ENCODE measurements at places on chromosomes 12 and 14.

- no peak for DNase-seq
Measured at GRCh38 chr14:63605041-63605532, 36.6 kb downstream of the WDR89 start.

- DNase-seq: peak; percentile 4
Measured at GRCh38 chr12:54082397-54082892, 28.8 kb downstream of the HOXC4 start.

- DNase-seq: no peak
Measured at GRCh38 chr12:497501-498160, 37.9 kb downstream of the B4GALNT3 start.

DNA sequence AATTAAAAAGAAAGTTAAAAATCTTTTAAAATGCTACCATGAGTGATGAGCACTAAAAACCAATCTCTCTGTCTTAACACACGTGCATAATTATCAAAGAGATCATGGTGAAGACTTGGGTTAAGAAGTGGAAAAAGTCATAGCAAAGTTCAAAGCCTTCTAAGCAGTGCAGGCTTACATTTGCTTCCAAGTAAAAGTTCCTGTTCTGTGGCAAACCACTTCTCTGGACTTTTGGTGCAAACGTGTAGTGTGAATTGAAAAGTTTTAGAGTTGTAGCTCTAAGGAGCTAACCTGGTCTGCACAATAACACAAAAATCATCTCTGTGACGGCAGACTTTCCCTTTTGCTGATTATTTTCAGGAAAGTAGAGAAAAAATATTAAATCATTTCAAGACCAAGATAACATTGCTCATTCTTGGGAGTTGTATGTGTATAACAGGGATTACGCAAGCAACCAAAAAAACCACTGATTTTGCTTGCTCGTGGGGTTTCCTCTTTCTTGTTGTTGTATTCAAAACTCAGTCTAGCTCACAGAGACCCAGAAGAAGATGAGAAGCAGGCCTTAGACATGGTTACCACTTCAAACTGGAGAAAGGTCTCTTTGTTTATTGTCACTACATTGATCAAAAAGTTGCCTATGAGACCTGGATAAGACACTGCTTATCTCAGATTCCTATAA, 2.3 kb upstream of the GLIPR1 start:
- peak; percentile 95 for DNase-seq

DNA sequence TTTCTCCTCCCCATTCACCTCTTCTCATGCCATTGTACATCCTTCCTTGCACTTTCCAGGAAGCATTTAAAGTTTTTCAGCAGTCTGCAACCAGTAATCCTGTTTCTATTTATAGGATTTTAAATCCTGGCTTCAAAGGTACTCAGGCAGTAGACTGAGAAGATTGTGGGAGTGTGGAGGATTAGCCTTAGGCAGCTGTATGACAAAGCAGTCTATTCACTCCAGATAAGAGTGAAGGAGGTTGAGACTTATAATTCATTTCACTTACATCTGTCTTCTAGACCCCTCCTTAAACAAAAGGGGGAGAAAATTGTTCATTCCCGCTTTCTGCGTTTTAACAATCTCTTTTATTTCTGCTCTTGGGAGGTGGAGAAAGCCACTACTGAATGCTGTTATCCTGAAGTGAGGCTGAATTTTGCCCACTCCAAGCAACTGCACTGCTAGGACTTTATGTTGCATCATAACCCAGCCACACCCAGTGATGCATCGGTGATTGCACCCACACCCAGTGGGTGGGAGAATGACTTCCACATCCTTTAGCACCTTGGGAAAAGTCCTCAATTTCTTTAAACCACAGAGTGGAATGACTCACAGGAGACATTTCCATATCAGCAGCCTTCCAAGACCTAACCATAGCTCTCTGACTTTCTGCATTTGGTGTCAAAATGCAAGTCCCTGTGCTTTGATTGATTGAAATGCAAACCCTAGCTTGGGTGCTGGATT, 382.5 kb upstream of the ATP2B1 start:
- DNase-seq: peak; percentile 67

DNA sequence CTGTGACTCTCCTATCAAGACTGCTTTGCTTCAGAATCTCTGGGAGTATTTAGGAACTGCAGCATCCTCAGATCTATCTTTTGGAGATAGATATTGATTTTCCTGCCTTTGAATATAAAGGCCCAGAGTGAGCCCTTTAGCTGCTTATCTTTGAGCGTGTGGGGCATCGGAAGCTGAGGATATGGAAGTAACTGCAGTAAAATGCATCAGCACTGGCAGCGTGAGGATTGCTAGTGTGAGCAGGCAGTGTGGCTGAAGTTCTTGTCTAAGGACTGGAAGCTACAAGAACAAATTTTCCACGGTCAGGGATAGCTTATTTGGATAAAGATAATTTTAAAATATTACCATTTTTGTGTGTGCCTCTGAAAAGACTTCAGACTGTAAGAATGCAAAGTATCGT, 474.7 kb downstream of the NPAS3 start:
- DNase-seq: no peak

GRCh38 chr12:113867258-113867657, 98.9 kb downstream of the RBM19 start:
- DNase-seq: no peak

DNA sequence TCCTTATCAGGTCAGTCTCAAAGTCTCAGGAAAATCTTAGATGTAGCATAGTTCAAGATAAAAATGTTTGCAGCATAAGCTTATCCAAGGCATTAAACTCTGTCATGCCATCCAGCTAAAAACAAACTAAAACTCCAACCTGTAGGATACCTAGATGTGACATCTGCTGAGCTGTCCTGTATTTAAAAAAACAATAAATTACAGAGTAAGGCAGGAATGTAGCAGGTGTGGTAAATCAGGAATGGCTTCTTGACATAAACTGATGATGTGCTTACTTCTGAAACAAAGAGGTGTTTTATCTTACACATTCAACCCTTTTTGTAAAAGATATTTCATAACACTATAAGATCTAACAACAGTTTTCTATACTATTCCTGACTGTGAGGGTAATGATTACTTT, 30.6 kb upstream of the DLGAP5 start:
- DNase-seq: no peak

DNA sequence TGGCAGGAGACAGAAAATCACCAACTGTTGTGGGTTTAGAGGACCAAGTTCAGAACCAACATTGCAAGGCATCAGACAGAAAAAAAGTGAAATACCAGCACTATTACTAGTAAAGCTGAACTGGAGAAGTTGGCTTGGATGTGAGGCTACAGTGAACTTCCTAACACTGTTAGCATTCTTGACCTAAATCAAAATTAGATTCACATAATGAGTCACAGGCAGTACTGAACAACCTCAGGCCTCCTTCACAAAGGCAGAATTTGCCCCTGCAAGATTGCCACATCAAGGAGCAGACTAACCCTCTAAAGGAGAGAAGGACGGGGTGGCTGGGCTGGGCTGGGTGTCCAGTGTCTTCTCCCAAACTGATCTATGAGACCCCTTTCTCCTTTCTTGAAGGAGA, 539.7 kb downstream of the SNAPC1 start:
- DNase-seq: no peak

DNA sequence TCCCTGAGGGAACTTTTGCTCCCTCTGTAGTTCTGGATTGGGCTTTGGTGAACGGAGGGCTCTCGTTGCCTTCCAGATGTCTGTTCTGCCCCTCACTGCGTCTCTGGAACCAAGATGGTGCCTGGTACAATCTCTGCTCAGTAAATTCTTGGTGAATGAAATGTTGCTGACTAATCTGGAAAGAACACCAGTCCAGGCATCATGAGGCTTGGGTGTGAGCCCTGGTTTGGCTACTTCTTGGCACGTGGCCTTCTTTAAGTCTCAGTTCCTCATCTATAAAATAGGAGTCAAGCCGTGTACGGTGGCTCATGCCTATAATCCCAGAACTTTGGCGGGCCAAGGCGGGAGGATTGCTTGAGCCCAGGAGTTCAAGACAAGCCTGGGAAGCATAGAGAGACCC, 4.3 kb downstream of the HHIPL1 start:
- DNase-seq: peak; percentile 83

DNA sequence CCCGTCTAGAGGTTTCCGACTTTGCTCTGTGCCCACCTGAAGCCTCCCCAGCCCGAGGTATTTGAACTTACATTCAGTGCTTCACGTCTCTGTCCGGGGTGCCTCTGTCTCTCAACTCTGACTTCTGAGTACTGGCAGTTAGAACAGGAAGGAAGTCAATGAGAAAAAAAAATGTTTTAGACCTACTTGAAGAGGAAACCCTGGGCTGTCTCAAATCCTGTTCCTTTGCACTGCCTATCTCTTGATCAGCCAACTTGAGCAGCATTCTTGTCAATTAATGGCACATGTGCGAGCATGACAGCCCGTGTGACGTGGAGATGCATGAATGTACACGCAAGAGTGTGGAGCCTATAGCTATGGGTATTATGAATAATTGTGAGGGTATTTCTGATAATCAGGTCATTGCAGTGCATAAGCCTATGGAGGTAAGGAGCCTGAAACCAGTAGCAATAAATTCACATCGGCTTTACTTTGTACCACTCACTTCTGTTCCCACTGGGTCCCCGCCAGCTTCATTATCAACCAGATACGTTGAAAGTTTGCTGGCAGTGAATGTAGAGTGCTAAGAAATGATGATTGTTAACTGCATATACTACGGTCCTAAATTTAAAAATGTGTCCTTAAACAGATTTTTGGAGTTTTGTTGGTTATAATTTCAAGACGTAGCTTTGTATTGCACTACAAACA, at the start of gene ARHGDIB:
TSS of gene ARHGDIB (minus strand) at position 136 of the 687 bp plus-strand sequence. CDS start 10,889 bp downstream, outside the sequence.
- DNase-seq: peak; percentile 96

- no peak for DNase-seq
Measured at GRCh38 chr14:93299416-93299815, 33.4 kb downstream of the BTBD7 start.

DNA sequence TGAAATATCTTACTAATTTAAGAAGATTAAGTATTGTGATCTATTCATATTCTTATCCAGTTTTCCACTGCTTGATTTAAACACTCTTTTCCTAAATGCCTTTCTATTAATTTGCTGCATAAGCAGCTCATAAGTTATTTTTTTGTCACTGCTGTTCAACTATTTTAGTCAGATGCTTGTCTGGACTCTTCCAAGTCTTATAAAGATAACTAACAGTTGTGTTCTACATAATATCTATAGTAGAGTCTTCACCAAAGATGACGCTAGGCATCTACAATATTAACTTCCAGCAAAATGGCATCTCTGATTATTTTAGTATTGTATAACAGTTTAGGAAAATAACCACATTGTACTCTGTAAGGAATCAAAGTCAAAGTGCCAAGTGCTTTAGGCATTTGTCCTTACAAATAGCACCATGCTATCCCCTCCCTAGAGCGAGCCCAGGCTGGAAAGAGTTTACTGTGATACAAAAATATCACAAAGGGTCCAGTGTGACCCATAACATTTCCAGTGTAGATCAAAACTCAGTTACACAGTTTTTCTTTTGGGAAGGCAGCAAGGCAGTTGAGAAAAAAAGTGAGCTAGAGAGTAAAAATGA, 98.2 kb downstream of the DENND5B start:
- no peak for DNase-seq

GRCh38 chr12:119019166-119019565, 37.8 kb downstream of the SRRM4 start:
- DNase-seq: no peak

DNA sequence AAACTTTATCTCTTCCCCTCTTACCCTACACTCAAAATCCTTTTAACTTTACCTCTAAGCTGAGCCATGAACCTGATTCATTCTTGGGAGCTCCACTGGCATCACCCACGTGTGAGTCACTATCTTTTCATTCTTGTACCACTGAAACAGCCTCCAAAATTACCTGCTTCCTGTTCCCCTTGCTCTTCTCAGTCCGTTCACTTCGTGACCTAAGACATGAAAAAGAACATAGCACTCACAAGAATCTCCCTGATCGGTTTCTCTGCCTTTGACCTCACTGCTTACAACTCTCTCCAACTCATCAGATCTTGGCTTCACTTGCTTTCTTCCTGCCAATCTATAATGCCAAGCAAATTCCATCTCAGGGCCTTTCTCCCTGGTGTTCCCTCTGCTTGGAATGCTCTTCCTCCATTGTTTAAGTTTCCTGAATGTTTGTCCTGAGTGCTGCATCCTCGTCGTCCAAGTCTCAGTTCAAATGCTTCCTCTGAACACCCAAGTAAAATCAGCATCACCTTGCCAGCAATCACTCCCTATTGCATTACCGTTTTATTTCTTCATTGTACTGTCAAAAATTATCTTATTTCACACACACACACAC, 9.2 kb downstream of the GLIPR1 start:
- peak; percentile 22 for DNase-seq

- peak; percentile 28 for DNase-seq
Measured at GRCh38 chr12:1737652-1738286, 46.9 kb downstream of the ADIPOR2 start.

DNA sequence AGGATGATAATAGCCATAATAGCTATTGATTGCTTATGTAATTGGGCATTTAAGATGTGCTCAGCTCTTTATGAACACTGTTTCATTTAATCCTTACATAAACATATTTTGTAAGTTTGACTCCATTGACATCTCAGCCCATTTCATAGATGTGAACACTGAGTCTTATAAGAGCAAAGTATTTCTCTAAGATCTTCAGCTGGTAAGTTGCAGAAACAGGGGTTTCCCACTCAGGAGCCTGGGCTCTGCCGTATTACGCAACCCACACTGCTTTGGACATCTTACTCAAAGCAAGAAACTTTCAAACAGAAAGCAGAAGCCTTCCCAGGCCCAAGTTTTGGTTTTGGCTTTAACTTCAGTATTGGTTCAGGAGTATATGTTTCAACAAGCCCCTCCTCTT, 705.1 kb downstream of the MED13L start:
- DNase-seq: peak; percentile 94

DNA sequence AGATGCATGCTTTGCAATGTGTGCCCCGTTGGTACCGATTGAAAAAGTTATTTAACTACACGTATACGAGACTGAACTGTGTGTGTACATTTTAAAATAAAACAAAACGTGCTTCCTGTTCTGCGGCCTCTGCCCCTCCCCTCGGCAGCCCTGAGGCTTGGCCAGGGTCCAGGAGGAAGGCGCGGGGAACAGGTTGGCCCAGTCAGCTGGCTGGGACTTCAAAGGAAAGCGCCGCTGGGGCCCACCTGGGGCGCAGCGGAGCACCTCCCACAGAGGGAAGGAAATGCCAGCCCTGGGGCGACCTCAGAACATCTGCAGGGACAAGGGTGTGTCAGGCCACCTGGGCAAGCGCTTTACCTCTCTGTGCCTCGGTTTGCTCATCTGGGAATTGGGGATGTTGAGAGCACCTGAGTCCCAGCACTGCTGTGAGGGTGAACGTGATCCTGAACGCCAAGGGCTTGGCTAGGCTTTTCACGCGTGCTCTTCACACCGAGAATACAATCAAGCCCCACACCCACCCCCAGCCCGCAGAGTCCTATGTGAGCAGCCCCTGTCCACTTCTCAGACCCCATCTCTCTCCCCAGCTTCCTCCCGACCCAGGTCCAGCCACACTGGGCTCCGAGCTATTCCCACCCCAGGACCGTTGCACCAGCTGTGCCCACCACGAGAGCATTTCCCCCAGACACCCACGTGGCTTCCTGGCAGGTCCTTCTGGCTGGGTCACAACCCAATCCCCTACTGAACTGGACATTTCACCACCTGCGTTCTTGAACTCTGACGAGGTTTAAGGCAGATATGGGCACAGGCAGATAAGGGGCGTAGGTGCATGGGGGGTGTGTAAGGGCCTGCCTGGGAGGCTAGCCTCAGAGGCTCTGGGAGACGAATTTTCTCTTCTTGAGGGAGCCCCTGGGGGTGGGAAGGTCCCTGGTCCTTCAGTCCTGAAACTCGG, 41.9 kb upstream of the NCOR2 start:
- DNase-seq: peak; percentile 77

GRCh38 chr12:120495186-120495730, 655 bp upstream of the DYNLL1 start:
- no peak for DNase-seq
